Stimulated activated CD4-positive, alpha-beta T cell treated with anti-CD3 and anti-CD28 coated beads, Interleukin-12 subunit alpha, Interleukin-12 subunit beta, amount 100 ng/mL, for 4 hours (primary cell): ENCODE measurements at places on chromosomes 5 and 9.

GRCh38 chr9:2469681-2470221 lies 151.8 kb upstream of the VLDLR start:
- DNase-seq: no peak

DNA sequence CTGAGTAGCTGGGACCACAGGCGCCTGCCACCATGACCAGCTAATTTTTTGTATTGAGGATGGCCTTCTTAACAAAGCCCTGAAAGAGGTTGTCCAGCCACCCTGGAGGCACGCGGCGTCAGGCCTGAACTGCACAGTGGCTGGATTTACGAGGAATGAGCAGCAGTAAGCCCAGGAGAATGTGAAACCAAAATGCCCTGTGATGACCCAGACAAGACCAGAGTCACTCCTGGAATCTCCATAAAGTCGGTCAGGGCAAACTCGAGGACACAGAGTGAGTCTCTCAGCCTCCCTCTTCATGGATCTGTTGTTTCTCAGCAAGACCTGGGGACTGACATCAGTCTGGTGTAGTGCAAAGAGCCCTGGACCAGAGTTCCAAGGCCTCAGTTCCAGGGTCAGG lies 53.2 kb upstream of the C5orf58 start:
- DNase-seq: no peak

GRCh38 chr5:99955006-99955405 lies 580.2 kb upstream of the FAM174A start:
- DNase-seq: no peak

- no peak for DNase-seq
Observed at GRCh38 chr5:36570301-36571095, 35.9 kb upstream of the SLC1A3 start.

DNA sequence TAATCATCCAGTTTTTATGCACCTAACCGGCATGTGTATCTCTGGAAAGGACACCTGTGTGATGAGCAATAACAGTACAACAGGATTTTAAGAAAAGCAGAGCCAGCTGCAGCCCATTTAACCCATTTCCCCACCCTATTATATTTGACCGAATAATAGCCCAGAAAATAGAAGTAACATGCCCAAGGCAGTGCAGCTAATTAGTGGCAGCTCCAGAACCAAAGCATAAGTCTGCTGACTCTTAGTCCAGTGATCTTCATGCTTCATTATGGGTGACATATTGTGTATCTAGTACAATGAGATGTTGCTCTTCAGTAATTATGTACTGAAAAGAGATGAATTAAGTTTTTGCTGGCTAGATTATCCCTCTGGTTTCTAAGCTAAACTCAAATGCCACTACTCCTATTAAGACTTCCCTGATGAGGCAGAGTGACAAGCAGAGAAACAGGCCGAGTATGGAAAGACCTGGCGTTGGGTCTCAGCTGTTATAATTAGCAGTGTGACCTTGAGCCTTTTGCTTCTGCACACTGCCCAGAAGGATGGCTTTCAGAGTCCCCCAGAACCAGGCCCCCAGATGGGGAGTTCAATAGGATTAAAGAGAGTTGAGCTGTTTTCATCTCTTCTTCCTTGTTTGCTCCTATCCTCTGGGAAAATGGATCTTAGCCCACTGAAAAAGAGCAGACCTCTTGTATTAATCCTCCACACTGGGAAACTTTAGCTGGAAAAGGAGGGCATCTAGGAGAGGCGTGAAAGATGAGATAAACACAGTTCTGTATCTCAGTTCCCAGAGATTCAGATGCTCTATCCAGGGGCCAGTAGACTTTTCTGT lies 10.8 kb upstream of the C1QTNF3 start:
- DNase-seq: no peak

- no peak for DNase-seq
Observed at GRCh38 chr9:96485280-96485679, 35.3 kb downstream of the HABP4 start.

DNA sequence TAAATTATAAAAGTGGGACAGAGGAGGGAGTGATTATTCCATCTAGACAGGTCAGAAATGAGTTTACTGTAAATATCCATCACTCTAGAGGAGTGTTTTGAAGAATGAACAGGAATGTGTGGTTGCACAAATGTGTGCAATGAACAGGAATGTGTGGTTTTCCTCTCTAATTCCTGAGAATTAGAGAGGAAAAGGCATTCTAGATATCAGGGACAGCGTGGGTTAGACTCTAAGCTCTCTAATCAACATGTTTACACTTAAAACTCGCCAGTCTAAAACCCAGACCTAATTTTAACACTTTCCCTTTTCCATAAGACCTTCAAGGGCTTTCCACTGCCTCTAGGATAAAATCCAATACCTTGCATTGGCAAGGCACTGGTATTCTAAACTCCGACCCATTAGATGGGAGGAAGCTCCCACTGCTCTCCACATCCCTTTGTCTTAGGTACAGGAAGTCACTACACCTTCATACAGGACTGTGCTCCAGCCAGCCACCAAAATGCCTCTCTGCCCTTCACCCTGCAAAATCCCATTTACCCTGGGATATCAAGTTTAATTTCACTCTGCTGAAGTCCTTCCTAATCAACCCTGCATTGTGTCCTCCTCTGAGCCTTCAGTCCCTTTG lies 67.9 kb downstream of the NFIB start:
- no peak for DNase-seq

- DNase-seq: no peak
Observed at GRCh38 chr9:99085949-99086948, 18.7 kb upstream of the TGFBR1 start.

- DNase-seq: no peak
Observed at GRCh38 chr9:100739208-100739607, 161.3 kb downstream of the CAVIN4 start.

DNA sequence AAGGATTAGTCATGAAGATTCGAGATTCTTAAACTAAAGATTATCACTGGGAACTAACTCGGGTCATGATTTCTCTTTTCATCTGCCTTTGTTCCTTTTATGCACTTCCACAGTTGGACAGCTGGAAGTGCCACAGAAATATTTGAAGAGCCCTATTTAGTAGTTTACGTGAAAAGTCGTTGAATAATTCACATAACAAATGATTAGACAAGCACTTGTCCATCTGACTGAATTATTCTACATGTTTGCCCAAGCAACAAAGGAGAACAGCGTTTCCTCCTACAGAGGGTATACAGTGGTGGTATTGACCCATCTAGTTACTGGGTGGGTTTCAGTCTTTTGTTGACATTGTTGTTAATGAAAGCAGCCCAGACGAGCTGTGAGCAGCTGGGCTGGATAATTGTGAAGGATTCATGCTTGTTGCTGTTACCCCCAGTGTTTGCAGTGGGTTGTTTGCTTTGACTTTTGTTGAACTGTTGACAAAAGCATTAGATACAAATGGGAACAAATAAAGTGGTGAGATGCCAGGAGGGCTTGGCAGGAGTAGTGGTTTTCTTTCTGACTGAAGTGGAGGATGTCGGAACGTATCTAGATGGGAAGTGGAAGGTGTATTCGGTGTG lies 96.2 kb downstream of the TLE4 start:
- DNase-seq: no peak

DNA sequence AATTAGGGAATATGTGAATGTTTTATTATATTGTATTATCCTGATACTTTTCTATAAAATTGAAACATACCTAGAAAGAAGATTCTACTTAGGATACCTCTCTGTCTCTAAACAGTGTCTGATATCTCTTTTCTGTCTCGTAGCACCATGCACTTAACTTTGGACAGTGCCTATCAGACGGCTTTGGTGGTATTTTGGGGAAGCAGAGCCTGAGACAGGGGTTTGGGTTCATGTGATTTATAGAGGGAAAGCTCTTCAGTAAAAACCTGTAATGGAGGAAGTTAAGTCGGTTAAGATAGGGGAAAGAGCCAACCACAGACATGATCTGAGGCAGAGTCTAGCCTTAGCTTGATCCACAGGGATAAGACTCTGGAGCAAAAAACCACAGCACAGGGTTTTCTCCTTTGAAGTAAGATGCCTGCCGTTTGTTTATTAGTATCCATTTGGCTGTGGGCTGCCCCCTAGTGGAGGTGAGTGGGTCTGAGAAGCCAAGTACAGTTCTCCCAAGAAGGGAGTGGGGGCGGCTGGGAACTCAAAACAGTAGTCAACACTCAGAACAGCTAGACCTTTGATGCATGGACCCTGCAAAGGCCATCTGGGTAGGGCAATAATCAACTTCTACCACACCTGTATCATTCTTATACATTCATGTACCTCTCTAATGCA lies 141.2 kb upstream of the ASTN2 start:
- DNase-seq: peak; percentile 3

- no peak for DNase-seq
Observed at GRCh38 chr9:86766912-86767311, 180.4 kb downstream of the GAS1 start.

GRCh38 chr9:121821326-121821725 lies 169.9 kb downstream of the DAB2IP start:
- DNase-seq: no peak

DNA sequence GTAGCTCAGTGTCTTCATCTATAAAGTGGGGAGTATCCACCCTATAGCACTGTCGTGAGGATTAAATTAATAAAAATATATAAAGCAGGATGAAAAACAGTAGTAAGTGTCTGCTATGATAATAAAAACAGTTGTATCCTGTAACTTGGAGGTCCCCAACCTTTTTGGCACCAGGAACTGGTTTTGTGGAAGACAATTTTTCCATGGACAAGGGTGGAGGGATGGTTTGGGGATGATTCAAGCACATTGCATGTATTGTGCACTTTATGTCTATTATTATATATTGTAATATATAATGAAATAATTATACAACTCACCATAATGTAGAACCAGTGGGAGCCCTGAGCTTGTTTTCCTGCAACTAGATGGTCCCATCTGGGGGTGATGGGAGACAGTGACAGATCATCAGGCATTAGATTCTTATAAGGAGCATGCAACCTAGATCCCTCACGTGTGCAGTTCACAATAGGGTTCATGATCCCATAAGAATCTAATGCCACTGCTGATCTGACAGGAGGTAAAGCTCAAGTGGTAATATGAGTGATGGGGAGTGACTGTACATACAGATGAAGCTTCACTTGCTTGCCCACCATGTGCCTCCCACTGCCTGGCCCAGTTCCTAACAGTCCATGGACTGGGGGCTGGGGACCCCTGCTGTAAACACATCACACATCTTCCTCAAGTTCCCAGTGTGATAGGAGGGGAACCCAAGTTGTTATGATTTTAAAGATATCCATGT lies 177.4 kb upstream of the DAPK1 start:
- no peak for DNase-seq

GRCh38 chr5:132962429-132963021 lies 909 bp downstream of the AFF4 start:
- no peak for DNase-seq

GRCh38 chr5:131396015-131396414 lies 132.2 kb downstream of the CDC42SE2 start:
- no peak for DNase-seq

DNA sequence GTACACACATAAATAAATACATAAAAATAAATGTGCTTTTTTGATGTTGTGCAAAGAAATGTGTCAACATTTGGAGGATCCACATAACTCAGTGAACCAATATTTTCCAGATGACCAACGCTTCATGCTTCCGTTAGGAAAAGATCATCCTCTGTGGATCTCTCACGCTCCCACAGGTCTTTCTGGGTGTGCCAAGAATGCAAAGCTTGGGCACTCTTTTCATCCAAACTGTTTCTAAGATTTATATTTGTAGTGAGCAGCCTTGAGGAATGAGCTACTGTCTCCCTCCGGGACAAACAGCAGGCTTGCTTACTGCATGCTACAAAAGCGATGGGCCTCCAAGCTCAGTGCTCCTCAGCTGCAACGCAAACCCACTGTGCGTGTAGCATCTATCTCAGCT lies 46.2 kb upstream of the RUFY1 start:
- no peak for DNase-seq

GRCh38 chr9:76049341-76049740 lies 158.9 kb downstream of the PCSK5 start:
- no peak for DNase-seq

DNA sequence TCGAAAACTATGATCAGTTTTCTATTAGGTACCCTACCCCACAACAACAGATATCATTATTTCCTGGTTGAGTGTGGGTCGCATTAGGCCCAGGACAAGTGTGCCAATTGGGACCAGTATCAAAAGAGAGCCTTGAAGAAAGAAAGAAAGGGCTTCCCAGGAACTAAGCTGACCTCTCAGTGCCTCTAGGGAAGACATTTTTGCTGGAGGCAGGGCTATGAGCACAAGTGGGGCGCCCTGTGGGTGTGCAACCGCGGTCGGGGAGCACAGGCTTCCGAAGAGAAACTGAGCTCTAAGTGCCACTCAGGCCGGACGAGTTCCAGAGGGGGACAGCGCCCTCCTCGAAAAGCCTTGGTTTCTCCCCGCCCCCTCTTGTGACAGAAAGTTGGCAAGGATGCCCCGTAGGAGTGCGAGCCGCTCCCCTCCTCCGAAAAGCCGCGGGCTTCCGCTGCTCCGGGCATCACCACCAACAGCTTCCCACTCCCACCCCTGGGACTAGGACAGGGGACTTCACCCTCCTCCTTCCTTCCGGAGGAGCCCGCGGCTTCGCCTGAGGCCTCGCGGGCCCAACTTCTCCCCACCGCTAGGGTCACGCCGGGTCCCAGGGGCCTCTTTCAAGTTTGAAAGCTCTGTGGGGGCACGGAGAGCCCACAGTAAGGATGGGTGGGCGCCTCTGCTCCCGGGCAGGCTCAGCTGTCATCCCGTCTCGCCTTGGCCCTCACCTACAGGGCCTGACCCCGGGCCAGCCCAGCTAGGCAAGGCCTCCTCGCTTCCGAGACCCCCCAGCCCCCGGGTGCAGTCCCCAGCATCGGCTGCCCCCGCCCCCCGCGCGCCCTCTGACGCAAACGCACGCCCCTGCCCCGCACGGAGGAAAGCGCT lies 2.0 kb downstream of the NR2F1-AS1 start:
- DNase-seq: no peak

GRCh38 chr5:130206686-130207085 lies 302.4 kb downstream of the CHSY3 start:
- DNase-seq: no peak

DNA sequence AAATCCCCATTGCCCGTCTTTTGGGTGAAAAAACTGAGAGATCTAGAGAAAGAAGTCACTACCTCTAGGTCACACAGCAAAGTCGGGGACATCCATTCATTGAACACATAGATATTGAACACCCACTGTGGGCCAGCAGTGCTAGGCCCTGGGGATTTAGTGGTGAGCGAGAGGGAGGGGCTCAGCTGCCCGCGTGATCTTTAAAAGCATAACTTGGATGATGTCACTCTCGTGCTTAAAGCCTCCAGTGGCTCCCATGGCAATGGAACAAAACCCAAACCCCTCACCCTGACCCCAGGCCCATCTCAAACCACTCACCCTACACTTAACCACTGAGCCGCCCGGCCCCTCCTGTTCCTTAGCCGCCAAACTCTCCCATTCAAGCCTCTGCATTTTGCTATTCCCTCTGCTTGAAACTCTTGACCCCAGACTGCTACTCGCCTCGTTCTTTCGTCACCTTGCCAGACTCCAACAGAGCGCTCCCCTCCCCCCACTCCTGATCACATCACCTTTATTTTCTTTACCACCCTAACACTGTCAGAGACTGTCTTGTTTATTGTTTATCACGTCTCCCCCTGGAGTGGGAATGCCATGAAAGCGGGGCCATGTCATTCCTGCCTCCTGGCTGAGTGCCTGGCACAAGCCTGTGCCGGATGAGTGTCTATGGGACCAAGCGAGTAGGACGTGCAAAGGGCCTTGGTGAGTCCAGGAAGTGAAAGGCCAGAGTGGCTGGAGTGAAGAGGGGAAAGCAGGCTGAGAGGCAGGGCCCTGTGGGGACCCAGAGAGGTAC lies 710 bp upstream of the PIP5KL1 start:
- DNase-seq: no peak

GRCh38 chr5:56817263-56818014 lies 2.1 kb downstream of the MAP3K1 start:
- DNase-seq: no peak
